Amygdala (tissue), 56 donors: ENCODE measurements at places on chromosomes 7 and 10.
A peak's percentile ranks its signal among the peaks of the same experiment; 100 is the strongest.

GRCh38 chr10:4672201-4672600 is 153.8 kb upstream of the AKR1E2 start:
- no peak for DNase-seq

DNA sequence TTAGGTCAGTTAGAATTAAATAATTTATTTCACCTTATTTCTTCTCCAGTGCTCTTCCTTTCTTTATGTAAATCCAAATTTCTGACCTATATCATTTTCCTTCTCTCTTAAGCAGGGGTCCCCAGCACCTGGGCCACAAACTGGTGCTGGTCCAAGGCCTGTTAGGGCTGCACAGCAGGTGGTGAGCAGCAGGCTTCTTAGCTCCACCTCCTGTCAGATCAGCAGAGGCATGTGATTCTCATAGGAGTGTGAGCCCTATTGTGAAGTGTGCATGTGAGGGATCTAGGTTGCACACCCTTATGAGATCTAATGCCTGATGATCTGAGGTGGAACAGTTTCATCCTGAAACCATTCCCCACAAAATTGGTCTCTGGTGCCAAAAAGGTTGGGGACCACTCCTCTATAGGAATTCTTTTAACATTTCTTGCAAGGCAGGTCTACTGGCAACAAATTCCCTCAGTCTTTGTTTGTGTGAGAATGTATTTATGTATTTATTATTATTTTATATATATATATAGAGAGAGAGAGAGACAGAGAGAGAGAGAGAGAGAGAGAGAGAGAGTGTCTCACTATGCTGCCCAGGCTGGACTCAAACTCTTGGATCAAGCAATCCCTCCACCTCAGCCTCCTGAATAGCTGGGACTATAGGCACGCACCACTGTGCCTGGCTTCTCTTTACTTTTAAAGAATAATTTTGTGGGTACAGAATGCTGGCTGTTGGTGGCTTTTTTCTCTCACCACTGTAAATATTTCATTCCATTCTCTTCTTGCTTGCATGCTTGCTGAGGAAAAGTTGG is 4.3 kb upstream of the ABCC2 start:
- DNase-seq: no peak

GRCh38 chr10:106894692-106895091 is 269.8 kb downstream of the SORCS1 start:
- DNase-seq: no peak

- no peak for DNase-seq
These were observed 48.8 kb downstream of the PLPP4 start for GRCh38 chr10:120505866-120506265.

GRCh38 chr7:69817121-69817520 is 218.8 kb downstream of the AUTS2 start:
- no peak for DNase-seq

DNA sequence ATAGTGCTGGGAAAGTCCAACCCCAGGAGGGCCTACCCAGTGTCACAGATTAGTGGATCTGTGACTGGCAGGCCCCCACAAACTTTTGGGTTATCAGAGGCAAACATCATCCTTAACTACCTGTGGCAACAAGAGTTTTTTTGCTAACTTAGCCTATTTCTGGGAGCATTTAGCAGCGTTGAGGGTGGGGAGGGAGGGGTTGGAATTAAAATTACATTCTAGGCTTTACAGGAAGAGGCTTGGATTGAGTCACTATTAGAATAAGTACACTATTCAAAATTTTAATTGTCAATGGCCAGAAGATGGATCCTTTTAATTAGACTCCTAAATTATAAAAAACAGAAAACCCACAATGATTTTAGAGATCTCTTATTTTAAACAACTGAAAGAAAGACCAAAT is 267.9 kb upstream of the NPSR1 start:
- DNase-seq: no peak

- DNase-seq: no peak
These were observed 27.8 kb upstream of the KCNK18 start for GRCh38 chr10:117169480-117169879.

DNA sequence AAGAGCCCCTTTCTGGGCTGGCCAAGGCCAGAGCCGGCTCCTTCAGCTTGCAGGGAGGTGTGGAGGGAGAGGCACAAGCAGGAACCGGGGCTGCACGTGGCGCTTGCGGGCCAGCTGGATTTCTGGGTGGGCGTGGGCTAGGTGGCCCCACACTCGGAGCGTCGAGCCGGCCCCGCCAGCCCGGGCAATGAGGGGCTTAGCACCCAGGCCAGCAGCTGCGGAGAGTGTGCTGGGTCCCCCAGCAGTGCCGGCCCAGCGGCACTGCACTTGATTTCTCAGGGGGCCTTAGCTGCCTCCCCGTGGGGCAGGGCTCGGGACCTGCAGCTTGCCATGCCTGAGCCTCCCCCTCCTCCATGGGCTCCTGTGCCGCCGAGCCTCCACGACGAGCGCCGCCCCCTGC is 48.1 kb downstream of the SH2D4B start:
- DNase-seq: no peak

DNA sequence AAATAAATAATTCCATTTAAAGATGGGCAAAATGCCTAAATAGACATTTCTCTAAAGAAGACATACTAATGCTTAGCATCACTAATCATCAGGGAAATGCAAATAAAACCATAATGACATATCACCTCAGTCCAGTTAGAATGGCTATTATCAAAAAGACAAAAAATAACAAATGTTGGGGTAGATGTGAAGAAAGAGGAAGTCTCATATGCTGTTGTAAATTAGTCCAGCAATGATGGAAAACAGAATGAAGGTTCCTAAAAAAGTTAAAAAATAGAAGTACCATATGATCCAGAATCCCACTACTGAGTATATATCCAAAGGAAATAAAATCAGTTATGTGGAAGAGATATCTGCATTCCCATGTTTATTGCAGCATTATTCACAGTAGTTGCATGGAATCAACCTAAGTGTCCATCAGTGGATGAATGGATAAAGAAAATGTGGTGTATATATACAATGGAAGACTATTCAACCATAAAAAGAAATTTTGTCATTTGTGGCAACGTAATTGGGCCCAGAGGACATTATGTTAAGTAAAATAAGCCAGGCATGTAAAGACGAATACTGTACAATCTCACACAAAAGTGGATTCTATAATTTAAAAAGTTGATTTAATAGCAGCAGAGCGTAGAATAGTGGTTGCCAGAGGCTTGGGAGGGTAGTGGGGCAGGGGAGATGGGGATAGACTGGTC is 52.0 kb downstream of the TCAF1 start:
- no peak for DNase-seq

DNA sequence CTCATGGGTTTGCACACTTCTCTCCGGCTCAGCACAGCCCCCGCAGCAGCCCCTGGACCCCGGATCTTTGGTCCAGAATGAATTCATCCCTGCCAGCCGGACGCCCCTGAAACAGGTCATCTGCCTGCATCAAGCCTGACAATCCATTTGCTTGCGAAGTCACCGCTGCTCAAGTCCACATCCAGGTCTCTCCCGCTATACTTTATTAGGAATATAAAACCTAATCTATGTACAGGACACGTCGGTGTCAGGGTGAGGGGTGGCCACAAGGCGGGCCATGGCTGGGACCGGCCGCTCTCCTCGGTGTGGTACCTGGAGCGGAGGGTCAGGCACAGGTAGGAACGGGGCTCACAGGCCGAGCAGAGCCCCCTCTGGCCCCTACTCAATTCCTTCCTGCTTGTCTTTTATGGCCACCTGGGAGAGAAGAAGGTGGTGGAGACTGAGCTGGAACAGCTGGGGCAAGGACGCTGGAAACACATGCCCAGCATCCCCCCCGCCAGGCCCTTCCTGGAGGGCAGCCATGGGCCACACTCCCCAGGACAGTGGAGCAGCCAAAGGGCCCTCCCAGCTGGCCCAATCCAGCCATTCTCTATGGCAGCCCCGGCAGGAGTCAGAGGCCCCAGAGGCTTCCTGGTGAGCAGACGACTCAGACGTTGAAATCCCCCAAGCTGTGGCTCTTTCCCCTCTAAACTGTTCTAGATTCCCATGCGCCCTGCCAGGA is 5.3 kb downstream of the POLR2J start:
- DNase-seq: peak; percentile 11

GRCh38 chr7:47252675-47253074 is 329.2 kb downstream of the TNS3 start:
- DNase-seq: no peak

GRCh38 chr7:28658381-28658780 is 246.1 kb downstream of the CREB5 start:
- DNase-seq: no peak

GRCh38 chr10:101568054-101568745 is 19.9 kb downstream of the POLL start:
- no peak for DNase-seq

- no peak for DNase-seq
These were observed 71.7 kb downstream of the NOD1 start for GRCh38 chr7:30406664-30407425.

DNA sequence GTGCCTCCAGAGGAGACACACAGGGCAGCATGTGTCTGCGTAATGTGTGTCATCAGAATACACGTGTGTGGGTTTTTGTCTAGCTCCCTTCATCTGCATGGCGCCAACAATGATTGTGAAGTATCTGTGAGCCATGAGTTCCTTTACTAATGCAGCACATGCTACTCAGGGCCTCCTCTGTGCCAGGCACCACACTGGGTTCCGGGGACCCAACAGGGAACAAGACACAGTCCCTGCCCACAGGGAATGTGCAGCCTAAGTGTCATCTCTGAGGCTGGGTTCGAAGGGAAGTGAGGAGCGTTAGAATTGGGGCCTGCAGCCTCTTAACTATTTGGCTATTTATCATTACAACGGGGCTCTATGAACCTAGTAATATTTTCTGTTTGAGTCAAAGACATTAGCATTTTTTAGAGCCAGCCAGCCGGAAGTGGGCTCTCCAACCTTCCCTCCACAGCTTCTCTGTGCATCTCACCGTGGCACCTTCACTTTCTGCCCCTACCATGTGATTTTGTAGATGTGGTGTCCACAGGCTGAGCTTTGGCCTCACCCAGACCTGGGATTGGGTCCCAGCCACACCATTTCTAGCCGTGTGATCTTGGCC is 43.9 kb upstream of the SRGN start:
- DNase-seq: no peak

DNA sequence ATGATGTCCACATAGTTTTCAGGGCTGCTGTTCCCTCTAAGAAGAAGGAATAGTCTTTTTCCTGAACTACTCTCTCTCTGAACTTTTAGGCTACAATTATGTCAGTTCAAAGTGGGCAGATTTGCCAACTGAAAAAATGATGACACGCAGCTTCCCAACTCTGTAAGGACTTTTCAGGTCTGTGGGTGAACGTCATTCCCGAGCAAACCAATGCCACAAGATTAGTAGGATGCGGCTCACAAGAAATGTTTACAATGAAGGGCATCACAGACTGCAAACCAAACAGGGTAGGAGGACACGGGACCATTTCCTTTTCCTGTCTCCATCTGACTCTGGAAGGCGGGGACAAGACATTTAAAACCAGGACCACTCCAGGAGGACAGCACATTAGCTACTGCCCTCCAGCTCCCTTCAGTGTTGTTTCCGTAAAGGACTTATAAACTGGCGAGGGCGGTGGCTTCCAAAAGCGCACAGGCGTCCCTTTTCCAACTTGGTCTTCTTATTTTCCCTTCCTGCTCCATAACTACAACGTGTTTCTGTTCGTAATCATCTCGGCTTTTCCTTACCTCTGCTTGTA is 539 bp upstream of the MKLN1 start:
- DNase-seq: peak; percentile 47

GRCh38 chr7:140876519-140877248 is 48.0 kb downstream of the BRAF start:
- DNase-seq: no peak

DNA sequence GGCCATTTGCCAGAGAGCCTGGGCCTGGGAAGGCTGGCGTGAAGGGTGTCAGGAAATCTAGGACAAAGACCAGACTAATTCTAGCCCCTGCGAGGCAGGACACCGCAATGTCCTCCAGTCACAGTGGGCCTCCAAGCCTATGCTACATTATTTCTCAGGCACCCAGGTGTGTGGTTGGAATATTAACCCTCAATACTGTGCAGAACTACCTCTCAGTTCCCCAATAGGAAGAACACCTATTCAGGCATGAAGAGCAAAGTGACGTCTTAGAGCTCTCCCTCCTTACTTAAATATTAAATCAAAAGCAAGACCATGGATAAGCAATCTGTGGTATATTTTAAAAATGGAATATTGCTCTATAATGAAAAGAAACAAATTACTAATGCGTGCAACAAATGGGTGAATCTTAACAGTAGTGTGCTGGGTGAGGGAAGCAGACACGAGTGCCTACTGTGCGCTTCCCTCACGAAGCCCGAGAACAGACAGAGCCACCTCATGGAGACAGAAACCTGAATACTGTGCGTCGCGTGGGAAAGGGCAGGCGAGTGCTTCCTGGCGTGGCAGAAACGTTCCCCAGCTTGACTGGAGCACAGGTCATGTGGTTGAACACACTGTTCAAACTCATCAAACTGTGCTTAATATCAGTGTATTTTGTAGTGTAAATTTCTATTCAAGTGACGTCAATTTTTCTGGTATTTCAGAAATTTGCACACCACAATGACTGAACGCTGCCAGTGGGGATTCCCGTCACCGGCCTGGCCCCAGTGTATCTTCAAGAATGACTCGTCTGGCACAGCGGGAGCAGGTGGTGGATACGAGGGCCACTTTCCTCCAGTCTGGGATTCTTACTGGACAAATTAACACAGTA is 15.5 kb upstream of the PTPRN2 start:
- DNase-seq: no peak

DNA sequence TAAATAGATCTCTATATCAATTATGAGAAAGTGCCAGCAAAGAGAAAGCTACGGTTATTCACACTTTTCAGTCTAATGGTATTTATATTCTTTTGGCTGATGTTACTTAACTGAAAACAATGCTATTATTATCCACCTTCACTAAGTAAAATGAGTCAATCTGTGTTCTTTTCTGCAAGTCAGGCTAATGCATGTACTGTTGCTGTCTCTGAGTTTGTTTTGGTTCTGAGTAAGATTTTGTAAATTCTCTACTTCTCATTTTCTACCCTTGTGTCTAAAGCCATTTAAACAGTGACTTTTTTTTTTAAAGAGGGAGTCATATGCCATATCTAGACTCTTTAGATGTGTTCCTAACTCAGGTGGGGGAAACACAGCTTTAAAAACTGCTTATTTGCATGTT is 7.5 kb downstream of the VWC2 start:
- DNase-seq: no peak

GRCh38 chr7:107924841-107925504 is 34.0 kb downstream of the DLD start:
- no peak for DNase-seq

- no peak for DNase-seq
These were observed 13.9 kb downstream of the TSPAN14 start for GRCh38 chr10:80468002-80468401.

GRCh38 chr10:15427843-15428414 is 56.8 kb upstream of the FAM171A1 start:
- peak; percentile 7 for DNase-seq

DNA sequence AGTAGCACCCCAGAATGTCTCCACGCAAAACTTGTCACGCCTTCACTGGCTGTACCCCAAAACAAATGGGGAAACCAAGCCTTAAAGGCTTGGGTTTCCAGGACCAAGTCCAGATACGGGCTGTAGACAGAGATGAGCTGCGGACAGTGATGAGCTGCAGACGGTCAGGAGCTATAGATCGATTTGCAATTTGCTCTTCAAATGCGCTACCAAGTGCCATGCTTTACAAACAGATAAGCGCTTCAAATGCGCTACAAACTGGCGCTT is 658 bp upstream of the SGCE start:
- no peak for DNase-seq
